ENCODE measurements at places on chromosomes 3 and 15.
A peak's percentile ranks its signal among the peaks of the same experiment; 100 is the strongest.

- DNase-seq, result no peak
These were observed 40.9 kb downstream of the GNB4 start for GRCh38 chr3:179410331-179410730.

- DNase-seq, result peak; percentile 58
These were observed 12.1 kb downstream of the B3GNT5 start for GRCh38 chr3:183265157-183265642.

- DNase-seq, result no peak
These were observed 449.9 kb downstream of the PDCD6IP start for GRCh38 chr3:34248352-34248751.

DNA sequence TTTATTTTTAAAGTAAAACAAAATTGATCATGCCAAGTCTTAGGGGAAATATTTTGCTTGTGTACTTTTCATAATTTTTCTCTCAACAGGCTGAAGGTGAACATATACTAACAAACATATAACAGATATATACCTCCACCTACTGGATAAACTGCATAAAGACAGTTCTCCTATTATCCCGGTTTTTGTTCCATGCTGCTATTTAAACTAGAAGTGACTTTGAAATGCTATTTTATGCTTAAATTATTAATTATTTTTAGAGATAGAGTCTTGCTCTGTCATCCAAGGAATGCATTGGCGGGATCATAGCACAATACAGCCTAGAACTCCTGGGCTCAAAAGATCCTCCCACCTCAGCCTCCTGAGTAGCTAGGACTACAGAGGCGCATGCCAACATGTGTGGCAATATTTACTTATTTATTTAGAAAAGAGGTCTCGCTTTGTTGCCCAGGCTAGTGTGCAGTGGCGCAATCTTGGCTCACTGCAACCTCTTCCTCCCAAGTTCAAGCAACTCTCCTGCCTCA lies 49.8 kb downstream of the ST3GAL6 start:
- peak; percentile 39 for DNase-seq

DNA sequence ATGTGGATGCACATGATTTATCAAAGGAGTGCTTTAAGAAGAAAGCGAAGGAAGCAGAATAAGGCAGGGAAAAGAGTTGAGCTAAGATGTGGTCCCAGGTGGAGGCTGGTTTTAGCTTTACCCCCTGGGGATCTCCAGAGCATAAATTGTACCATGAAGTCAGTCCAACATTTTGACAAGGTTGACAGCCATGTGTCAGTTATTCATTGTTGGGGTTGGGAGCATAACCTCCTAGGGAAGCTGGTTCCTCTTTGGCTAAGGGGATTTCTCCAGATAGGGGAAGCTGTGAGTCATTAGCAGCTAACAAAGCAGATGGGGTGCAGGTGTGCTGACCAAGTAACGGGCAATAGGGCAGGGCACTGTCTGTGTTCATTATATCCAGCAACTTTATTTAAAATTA lies 123.7 kb upstream of the IGSF10 start:
- DNase-seq, result no peak

DNA sequence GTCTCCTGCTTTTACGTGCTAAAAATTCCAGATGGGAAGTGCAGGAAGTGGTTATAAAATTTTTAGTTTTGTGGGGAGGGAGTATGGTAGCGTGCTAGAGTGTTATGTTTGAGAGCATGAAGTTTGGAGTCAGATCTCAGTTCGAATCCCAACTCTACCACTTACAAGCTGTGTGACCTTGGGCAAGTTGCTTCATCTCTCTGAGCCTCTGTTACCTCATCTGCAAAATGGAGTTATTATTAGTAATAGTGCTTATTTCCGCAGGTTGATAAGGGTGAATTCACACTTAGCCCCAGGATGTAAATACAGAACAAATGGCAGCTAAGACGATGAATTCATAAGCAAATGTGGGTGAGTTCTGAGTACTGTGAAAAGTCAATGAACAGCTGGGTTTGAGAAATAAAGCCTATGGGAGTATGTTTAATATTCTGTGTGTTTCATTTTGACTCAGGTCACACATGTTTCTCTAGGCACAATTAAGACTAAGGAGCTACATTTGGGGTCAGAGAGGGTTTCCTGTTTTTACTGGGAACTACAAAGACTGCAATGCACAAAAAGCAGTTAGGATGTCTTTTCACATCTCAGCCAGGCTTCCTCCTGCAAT lies 73.1 kb upstream of the FEZF2 start:
- DNase-seq, result no peak

GRCh38 chr3:127039719-127040118 lies 56.8 kb downstream of the PLXNA1 start:
- peak; percentile 23 for DNase-seq

All from Right ventricle myocardium superior (tissue), 1 donor.